ENCODE measurements at places on chromosomes 2 and 18. TPM values are rescaled to one million over a fixed set of nuclear protein-coding genes. Genes with fewer than 3 reads are reported as not detected.

DNA sequence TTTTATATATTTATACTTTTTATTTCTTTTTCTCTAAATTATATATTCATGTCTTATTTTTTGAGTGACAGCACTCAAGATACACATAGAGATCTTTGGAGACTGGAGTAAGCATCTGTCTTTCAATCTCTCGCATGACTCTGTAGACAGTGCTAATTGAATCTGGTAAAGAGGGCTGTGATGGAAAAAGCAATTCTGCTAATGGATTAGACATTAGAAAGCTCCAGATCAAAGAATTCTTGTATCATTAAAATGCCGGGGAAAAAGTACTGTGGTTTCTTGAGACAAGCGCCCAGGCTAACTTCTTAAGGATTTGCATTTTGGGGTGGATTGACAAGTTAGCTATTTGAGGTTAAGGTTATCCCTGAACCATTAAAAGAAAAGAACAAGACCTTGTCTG is 383.1 kb upstream of the TNP1 start:
- no peak overlapping the region for H3K27ac ChIP-seq
- DNase-seq: no peak
- H3K4me1 ChIP-seq: no peaks in the 10 kb centered on the region
- no peak overlapping the region for H3K4me3 ChIP-seq
- H3K27me3 ChIP-seq: no peaks in the 10 kb centered on the region
- H3K36me3 ChIP-seq: no peaks in the 10 kb centered on the region

The ITGB6 gene
- 1.9 TPM for total RNA-seq

DNA sequence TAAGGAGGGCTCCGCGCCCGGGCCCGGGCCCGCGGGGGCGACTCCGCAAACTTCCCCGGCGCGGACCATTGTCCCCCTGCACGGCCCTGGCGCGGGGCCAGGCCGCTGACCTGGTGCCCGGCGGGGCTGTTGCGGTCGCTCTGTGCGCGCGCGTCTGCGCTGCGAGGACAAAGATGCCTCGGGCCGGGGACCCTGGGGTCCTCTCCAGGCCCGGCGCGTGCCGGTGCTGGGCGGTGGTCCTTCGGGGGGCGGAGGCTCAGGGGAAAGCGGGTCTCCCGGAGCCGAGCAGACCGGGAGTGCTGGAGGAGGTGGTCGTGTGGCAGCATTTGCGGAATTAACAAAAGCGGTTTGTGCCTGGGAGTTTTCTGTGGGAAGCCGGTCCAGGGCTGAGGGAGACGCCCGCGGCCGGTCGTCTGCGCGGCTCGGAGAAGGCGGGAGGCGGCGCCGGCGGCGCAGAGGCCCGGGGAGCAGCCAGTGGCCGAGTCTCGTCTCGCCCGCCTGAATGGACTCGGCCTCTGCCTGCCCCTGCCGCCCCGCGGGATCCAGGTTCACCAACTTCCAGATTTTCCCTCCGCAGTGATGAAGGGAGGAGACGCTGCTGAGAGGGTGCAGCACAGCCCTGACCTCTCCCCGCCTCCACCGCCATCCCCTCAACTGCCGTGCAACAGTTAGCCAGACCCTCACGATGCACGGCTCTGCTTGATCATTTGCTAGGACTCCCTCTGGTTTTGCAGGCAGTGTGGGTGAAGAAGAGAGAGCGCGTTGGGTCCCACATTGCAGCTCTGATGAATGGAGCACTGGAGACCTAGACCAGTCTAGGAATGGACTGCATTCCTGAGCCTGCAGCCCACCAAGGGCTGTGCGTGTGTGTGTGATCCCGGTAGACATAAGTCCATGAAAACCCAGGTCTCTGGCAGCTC is 705 bp downstream of the EFR3B start:
- no peaks in the 10 kb centered on the region for H3K27me3 ChIP-seq
- H3K4me1 ChIP-seq: no peaks in the 10 kb centered on the region
- no peaks in the 10 kb centered on the region for H3K36me3 ChIP-seq
- peak overlapping the region; percentile 71 for H3K4me3 ChIP-seq
- peak overlapping the region; percentile 10 for H3K27ac ChIP-seq

DNA sequence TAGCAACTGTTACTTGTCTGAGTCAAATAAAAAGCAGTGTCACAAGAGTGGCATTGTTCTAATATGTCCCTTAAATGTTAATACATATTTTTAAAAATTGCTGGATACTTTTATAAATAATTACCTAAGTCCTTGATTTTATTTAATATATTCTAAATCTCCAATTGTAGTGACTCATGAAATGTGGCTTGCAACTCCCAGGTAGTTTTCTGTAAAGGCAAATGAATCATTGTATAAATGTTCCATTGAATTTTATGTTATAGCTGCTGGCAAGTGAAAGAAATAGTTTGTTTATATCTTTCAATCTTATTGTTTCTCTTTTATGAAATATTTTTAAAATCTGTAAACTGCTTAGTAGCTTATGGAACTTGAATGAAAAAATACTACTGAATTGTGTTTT is 32.7 kb upstream of the C1GALT1C1L start:
- H3K4me1 ChIP-seq: no peaks in the 10 kb centered on the region
- no peak overlapping the region for H3K4me3 ChIP-seq
- DNase-seq: no peak
- no peaks in the 10 kb centered on the region for H3K36me3 ChIP-seq
- no peaks in the 10 kb centered on the region for H3K27me3 ChIP-seq

The ANKAR gene
- 6.2 TPM for total RNA-seq

GRCh38 chr18:13186687-13187086 is 31.9 kb upstream of the LDLRAD4 start:
- H3K27ac ChIP-seq: no peak overlapping the region
- H3K4me1 ChIP-seq: no peaks in the 10 kb centered on the region
- DNase-seq: no peak
- H3K36me3 ChIP-seq: no peaks in the 10 kb centered on the region
- H3K27me3 ChIP-seq: no peaks in the 10 kb centered on the region
- H3K4me3 ChIP-seq: no peak overlapping the region

The CD302 gene
- total RNA-seq: 17.1 TPM

DNA sequence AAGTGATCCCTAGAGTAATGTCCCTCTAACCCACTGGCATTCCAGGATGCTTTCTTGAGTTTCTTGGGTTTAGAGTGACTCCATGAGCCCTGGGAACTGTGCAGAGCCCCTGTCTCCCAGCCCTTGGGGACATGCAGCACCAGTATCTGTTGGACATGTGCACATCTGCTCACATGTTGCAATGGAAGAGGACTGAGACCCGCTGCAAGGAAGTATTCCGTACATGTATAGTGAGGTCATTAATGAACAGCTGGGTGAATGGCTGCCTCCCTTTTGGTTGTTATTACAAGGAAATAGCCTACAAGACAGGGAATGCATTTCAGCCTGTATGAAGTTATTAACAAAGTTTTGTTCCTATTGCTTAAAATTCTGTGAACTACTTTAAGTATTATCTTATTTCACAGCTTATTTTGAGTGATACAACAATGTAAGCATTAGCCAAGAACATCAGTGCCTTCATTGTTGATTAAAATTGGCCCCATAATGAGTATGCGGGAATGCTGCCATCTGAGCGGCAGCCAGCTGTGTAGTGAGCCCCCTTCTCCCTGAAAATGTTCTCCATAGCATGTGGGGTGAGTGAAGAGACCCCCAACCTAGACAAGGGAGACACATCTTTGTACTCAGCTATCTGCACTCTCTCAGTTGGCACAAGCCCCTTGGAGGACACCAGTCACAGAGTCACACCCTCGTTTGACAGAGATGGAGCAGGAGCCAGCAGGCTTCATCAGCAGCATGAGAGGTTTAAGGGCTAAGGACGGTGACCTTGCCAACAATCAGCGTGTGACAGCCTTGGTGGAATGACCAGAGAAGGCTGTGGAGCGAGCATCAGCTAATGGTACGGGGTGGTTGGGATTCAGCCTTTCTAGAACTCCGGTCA is 87.4 kb downstream of the FAM210A start:
- H3K36me3 ChIP-seq: no peaks in the 10 kb centered on the region
- H3K27ac ChIP-seq: no peak overlapping the region
- no peaks in the 10 kb centered on the region for H3K27me3 ChIP-seq
- no peaks in the 10 kb centered on the region for H3K4me1 ChIP-seq

- no peak overlapping the region for H3K4me3 ChIP-seq
- no peak for DNase-seq
- no peaks in the 10 kb centered on the region for H3K36me3 ChIP-seq
Observed at GRCh38 chr2:206031950-206032567, 53.9 kb downstream of the INO80D start.

DNA sequence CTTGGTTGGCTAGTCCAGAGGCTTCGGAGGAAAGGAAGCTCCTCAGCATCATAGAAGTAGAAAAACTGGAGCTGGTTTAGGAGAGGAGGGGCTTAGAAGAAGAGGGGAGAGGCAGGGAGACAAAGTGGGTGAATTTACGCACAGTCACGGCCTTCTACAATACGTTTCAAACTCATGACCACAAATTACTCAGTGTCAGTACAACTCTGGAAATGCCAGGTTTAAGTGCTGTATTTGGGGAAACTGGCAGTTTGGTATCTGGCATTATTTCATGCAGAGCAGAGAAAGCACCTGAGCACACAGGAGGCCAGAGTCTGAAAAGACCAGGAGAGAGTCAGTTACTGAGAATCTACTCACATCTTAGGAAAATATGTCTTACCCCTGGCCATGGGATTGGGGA is 55.4 kb downstream of the XRCC5 start:
- no peaks in the 10 kb centered on the region for H3K27me3 ChIP-seq
- H3K4me1 ChIP-seq: no peaks in the 10 kb centered on the region
- H3K4me3 ChIP-seq: no peak overlapping the region
- DNase-seq: no peak
- H3K27ac ChIP-seq: no peak overlapping the region

DNA sequence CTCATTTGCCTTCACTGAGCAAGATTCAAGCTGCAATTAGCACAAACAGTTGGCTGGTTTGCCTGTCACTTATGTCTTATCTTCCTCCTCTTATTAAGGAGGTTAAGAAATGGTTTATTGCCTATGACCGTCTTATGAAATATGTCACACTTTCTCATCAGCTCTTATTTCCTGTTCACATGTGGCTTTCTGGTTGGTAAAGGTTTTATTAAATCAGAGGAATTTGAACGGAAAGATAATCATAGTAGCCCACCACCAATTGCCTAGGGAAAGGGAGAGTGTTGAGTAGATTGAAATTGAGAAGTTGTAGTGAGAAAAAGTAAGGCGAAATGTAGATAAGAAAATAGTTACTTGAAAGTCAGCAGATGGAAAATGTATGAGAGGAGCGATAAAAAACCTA is 4.2 kb upstream of the IL1R1 start:
- peaks cover 3% of the 10 kb centered on the region for H3K4me1 ChIP-seq
- no peak overlapping the region for H3K4me3 ChIP-seq
- H3K36me3 ChIP-seq: no peaks in the 10 kb centered on the region
- H3K27me3 ChIP-seq: no peaks in the 10 kb centered on the region
- H3K27ac ChIP-seq: no peak overlapping the region

- no peak overlapping the region for H3K27ac ChIP-seq
- H3K27me3 ChIP-seq: no peaks in the 10 kb centered on the region
- H3K4me3 ChIP-seq: no peak overlapping the region
- DNase-seq: no peak
- no peaks in the 10 kb centered on the region for H3K36me3 ChIP-seq
Observed at GRCh38 chr2:195603998-195604397, 53.0 kb upstream of the SLC39A10 start.

DNA sequence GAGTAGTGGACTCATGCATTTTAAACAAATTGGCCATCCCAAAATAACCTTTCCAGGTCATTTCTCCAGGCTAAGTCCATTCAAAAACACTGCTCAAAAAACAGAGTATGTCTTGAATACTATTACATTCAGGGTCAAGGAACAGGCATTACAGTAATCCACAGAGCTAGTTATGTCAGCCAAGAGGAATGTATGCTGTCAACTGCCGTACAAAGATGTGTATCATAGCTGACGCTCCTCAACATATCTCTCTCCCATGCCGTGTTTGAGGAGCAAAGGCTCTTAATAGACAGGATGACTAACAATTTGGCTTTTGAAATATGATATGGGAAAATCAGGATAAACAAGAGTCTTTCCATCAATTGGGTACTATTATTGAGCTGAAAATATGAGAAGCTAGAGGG is 68.8 kb upstream of the KCTD1 start:
- H3K4me3 ChIP-seq: no peak overlapping the region
- H3K27ac ChIP-seq: no peak overlapping the region
- H3K27me3 ChIP-seq: no peaks in the 10 kb centered on the region
- H3K4me1 ChIP-seq: no peaks in the 10 kb centered on the region
- no peaks in the 10 kb centered on the region for H3K36me3 ChIP-seq

DNA sequence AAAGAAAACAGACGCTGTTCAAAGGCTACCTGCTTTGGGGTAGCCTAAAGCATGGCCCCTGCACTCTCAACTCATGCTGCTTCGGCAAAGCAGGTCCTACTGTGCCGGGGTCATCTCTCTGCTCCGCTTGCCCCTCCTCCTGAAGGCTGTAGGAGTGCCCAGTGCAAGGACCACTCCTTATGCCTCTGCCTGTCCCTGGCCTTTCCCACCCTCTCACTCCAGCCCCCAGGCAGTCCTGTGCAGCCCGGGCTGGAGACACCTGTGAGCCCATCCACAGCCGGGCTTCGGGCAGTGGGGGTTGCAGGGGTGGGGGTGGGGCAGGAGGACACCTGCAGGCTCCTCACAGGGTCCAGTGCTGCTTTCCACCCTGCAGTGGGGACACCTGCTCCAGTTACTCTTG is 69.1 kb downstream of the ACKR3 start:
- no peak overlapping the region for H3K27ac ChIP-seq
- H3K4me3 ChIP-seq: no peak overlapping the region
- no peak for DNase-seq
- peaks cover 11% of the 10 kb centered on the region for H3K4me1 ChIP-seq
- no peaks in the 10 kb centered on the region for H3K27me3 ChIP-seq
- H3K36me3 ChIP-seq: no peaks in the 10 kb centered on the region

DNA sequence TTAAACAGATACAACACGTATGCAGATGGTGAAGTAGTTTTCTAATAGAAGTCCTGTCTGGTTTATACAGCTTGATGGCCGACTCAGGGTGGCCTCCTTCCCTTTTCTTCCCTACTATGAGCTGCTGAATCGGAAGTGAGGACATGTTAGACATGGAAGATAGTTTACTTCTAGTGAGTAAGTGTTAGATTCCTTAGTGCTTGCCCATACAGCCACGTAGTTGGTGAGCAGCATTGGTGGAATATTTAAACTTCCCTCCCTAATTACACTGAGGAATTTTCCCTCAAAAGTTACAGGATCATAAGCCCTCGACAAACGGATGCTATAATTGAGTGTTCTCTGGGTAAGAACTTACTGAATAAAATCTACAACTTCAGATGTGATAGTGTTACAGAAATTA is 52.1 kb downstream of the RHBDD1 start:
- no peaks in the 10 kb centered on the region for H3K27me3 ChIP-seq
- no peak for DNase-seq
- H3K27ac ChIP-seq: no peak overlapping the region
- H3K4me3 ChIP-seq: no peak overlapping the region
- no peaks in the 10 kb centered on the region for H3K4me1 ChIP-seq
- H3K36me3 ChIP-seq: no peaks in the 10 kb centered on the region

Data from pancreas (tissue), 10 donors.